NCI-H748 treated with DMSO at 0.1 percent for 48 hours (cell line): ENCODE measurements at places on chromosomes 13 and 19.

DNA sequence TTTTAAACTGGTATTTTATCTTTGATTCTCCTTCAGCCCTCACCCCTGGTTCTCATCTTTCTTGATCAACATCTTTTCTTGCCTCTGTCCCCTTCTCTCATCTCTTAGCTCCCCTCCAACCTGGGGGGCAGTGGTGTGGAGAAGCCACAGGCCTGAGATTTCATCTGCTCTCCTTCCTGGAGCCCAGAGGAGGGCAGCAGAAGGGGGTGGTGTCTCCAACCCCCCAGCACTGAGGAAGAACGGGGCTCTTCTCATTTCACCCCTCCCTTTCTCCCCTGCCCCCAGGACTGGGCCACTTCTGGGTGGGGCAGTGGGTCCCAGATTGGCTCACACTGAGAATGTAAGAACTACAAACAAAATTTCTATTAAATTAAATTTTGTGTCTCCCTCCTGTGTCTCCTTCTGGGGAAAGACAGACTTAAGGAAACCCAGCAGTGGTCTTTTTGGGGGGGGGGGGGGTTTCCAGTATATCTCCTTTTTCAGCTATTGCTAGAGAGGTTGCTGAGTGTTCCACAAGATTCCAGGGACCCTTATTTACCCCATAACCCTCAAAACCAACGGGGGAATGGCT is 1.5 kb upstream of the RAD23A start:
- no peak for DNase-seq

DNA sequence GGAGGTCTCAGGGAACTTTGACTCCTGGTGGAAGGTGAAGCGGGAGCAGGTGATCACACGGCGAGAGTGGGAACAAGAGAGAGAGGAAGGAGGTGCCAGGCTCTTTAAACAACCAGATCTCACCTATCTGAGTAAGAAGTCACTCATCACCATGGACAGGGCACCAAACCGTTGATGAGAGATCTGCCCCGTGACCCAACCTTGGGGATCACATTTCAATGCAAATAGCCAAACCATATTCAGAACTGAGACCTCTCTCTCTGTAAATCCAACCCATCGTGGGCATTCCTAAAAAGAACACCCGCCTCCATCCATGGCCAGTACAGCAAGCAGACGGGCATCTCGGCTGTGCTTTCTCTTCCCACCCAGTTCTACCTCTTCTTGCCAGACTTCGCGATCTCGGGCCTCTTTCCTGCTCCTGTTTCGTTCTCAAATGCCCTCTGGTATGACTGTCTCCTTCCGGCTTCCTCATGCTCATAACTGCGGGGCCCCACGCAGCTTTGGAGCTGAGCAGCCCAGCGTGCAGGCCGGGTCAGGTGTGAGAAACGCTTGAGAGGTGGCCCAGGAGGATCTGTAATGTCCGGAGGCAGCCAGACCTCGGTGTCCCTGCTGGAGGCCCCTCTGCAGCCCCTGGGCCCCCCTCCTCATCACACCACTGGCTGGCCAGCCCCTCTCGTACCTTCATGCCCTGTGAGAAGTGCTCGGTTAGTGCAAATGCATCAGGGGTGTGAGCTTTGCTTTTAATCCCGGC is 97.0 kb upstream of the GPR183 start:
- DNase-seq: no peak

DNA sequence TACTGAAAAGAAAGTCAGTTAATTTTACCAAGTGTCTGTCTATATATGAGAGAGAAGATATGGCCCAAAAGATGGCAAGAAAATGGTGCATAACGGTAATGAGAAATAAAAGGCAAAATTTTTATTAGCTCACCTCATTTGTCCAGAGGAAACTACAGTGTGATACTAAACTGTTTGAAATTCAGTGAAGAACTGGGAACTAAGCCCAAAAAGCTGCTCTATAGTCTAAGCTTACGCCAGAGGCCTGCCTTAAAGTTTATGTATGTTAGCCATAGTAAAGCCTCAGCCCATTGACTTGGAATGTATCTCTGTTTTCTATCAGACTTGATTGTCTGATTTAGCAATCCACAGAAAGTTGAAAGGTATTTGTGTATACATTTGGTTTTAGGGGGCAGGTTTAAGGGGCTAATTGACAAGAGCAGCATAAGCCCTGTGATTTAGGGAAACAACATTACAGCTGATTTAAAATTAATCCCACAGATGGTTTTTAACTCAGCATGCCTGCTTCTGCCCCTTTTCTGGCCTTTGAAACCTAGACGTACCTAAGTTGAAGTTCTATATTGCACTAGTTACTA is 91.0 kb upstream of the MAB21L1 start:
- no peak for DNase-seq

- no peak for DNase-seq
Measured at GRCh38 chr13:57286511-57287098, 119.6 kb downstream of the PRR20E start.
